ENCODE measurements at places on chromosomes 16 and 17. TPM values are rescaled to one million over a fixed set of nuclear protein-coding genes. Genes with fewer than 3 reads are reported as not detected.

WWOX gene
- 18.6 TPM for total RNA-seq

DNA sequence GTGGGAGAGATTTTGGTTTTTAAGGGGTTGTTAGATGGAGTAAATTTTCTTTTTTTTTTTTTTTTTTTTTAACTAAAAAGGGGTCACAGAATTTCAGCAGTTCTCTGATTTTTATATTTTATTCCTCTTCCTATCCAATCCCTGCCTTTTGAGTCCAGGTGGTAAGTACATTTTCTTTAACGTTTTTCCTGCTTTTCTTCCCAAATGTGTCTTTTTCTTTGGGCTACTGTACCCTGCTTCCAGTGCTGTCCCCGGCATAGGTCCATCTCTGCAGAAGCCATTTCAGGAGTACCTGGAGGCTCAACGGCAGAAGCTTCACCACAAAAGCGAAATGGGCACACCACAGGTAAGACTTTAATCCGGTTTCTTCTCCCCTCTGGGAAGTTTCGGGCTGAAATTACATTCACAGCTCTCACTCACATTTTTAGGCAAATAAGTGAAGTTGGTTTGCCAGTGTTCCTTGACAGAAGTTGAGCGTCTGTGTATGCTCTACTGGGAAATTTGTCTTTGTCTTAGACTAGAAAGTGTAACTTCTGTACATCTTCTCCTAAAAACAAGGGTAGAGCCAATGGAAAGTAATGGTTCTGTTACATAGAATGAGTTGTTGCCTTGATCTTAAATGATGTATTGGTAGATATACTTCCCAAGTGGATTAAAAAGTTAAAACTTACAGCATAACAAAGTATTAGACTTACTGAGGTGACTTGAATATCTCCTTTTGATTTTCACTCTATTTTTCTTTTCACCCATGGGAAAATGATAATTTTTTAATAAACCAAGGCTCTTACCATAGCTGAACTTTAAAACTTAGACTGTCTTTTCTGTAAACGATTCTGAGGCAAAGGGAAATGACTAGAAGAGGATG is 54.5 kb downstream of the TUBD1 start:
- DNase-seq = peak; percentile 78

GRCh38 chr17:40646791-40647623 is 611 bp downstream of the SMARCE1 start:
- DNase-seq = peak; percentile 32

ABI3 gene
- total RNA-seq = 6.5 TPM

GRCh38 chr16:88746506-88746905 is 38.5 kb downstream of the PIEZO1 start:
- DNase-seq = no peak

DNA sequence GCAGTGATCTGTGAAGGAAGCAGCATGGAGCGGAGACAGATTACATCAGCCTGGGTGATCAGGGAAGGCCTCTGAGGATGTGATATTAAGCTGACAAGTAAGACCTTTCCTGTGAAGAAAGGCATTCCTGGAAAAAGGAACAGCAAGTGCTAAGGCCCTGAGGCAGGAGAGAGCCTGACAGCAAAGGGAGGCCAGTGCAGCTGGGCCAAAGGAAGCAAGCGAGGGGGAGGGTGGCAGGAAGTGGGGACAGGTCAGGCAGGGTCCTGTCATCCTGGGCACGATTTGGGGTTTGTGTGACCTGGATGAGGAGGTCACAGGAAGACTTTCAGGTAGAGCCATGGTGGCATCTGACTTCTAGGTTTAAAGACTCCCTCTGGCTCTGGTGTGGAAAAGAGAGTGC is 12.3 kb downstream of the CPNE2 start:
- DNase-seq = no peak

GRCh38 chr17:44007346-44008204 is 3.2 kb downstream of the NAGS start:
- DNase-seq = no peak

DNA sequence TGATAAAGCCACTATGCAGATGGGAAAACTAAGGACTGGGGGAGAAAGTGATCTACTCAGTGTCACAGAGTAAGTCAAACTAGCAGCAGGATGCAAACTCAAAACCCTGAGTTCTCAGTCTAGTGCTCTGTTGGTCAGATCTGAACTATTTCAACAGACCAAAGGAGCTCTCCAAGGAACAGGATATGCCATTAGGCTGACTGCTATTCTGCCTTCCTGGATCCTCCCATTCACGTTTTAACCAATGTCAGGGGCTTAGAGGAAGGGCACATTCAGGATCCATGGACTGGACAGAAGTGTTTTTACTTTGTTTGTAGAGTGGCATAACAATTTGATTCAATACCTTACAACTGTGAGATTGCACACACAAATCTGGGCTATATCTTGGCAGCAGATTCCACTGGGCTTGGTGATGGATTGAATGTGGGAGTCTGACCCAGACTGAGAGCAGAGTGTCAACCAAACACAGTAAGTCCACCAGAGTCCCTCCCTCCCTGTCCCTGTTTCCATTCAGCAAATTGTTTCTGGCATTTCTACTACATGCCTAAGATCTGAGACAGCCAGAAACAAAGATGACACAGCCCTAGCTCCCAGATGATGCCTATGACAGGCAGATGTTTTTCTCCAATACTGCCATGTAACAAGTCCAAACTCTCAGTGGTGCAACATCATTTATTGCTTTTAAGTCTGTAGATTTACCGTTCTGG is 337.8 kb upstream of the CDH5 start:
- DNase-seq = no peak

DNA sequence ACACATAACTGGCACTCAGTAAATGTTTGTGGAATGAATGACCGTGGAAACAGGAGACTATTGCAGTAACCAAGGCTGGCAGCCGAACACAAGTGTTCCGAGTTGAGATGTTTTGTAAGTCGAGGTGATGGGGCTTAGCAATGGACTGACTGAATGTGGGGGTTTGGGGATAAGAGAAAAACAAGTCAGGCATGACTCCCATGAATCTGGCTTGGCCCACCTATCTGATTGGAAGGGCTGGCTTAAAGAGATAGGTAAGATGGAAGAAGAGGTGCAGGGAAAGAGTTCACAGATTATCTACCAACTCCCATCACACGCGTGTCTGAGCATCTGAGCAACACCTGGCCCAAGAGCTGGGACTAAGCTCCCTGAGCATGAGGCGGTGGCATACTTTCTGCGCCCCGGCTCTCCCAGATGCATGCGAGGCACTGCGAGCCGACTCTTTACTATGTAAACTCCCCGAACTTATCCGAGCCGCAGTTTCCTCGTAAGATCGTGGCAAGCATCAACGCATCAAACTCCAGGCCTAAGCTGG is 539 bp downstream of the IFT20 start:
- DNase-seq = no peak

GRCh38 chr16:9094011-9094846 is 2.8 kb downstream of the HAPSTR1 start:
- DNase-seq = no peak

- no peak for DNase-seq
These were observed 74.5 kb upstream of the C17orf78 start for GRCh38 chr17:37301288-37301687.

NPIPA1 gene
- total RNA-seq = 109 TPM

COX4I1 gene
- total RNA-seq = 476 TPM

DNA sequence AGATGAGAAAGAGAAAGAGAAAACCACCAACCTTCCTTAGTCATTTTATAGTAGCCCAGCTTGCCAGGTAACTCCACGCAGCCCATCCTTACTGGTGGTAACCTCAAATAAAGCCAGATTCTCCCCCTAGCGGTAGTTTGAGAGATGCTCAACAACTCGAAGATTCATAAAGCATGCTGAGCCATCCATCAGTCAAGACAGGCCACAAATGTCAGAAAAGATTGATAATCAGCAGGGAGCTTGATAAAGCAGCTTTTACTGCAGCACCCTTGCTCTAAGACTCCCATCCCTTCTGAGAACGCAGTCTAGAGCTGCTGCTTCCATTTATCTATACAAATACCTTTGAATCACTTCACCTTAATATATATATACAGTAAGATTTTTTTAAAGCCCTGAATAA is 451.5 kb upstream of the HSBP1 start:
- no peak for DNase-seq

GRCh38 chr17:2952174-2952845 is 111.1 kb downstream of the OR1D5 start:
- no peak for DNase-seq

CTRB1 gene
- not detected for total RNA-seq

- no peak for DNase-seq
These were observed 11.6 kb downstream of the GLIS2 start for GRCh38 chr16:4327386-4328045.

DNA sequence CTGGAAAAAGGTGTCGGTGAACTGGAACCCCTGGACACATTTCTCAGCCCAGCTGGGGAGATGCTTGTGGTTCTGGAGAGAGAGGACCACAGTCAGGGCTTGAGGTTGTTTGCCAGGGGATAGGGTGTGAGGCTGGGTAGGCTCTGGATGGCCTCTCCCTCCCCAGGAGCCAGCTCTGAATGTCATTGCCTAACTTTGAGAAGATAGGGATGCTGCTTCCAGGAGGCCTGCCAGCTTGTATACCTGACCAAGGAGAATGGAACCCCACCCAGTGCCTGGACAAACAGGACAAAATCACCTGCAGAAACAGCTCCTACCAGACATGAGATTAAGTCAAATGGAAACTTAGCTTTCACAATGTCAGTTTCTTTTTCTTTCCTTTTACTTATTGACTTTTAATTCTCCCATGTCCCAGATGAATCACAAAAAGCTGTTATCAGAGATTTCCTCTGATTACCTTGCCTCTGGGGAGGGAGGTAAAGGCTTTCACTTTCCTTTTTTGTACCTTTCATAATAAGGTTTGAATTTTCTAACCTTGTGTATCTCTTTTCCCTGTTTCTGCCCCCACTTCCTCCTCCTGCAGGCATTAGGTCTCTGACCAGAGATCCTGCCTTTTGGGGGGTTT is 29.8 kb upstream of the PLLP start:
- no peak for DNase-seq

DNA sequence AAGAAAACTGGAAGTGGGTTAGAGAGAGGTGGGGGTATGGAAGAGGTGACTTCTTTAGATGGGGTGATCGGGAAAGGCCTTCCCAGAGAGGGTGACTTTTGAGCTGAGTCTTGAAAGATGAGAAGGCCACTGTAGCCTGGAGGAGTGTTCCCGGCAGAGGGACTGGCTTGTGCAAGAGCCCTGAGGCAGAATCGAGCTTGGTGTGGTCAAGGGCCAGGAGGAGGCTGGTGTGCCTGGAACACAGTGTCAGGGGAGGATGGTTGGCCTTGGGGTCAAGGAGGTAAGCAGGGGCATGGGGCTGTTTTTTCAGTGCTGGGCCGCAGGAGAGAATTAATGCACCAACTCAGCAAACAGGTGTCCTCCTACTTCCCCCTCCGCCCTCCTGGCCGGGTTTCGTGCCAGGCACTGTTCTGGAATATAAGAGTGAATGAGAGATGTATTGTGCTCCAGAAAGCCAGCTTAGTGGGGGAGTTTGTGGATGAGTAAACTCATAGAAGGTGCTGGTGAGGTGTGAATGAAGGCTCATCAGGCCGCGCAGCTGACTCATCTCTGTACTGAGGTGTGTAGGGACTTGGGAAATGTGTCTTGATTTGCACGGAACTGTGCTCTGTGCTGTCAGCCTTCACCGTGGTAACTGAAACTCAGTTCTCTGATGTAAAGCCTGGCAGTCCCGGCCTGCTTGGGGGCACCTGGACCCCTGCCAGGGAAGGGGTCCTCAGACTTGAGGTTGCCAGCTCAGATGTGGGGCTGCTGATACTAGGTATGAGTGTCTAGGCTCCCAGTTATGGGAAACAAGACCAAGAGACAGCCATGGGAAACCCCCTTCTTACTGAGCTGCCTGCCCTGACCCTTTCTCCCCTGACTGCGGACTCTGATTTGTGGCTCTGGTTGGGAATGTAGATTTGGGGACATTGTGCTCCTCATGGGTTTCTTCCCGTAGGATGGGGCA is 15.3 kb downstream of the KSR1 start:
- peak; percentile 53 for DNase-seq

CCL11 gene
- total RNA-seq = not detected

DNA sequence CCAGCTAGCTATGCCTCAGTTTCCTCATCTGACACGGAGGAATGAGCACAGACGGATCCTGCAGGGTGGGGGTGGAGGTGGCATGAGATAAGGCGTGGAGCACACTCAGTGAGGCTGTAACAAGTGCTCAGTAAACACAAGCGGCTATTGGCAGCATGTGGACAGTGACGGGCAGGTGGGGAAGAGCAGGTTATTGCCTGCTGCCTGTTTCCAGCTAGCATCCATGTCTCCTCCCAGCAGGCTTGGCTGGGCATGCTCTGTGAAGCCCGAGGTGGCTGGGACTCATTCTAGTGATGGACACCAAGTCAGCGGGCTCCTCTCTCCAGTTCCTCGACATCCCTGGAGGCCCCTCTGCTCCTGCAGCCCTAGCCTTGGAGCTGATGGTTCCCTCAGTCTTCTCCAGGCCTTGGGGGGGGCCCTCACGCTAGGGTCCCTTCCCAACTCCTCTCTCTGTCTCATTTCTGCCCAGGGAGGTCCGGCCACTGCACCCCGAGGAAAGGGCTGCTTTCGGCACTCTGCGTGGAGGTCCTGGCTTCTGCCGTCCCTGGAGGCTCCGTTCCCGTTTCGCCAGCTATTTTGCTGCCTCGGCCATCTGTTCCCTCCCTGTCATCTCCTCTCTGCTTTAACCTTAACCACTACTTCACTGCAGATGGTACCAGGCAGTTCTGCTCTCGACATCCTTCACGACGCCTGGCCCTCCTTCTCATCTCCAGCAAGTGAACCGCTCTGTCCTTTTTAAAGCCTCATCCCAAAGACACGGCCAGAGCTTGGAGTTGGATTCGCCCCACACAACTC is 6.2 kb downstream of the RTN4RL1 start:
- no peak for DNase-seq

- DNase-seq = peak; percentile 79
These were observed 46.3 kb downstream of the ZNF652 start for GRCh38 chr17:49315551-49316257.

- no peak for DNase-seq
These were observed 33.3 kb downstream of the OR1D5 start for GRCh38 chr17:3030096-3030495.

GRCh38 chr16:68823401-68824135 is 19.8 kb upstream of the TANGO6 start:
- no peak for DNase-seq

GRCh38 chr17:45276031-45276430 is 14.1 kb upstream of the SPATA32 start:
- DNase-seq = no peak

GRCh38 chr17:1878419-1879121 is 48.8 kb downstream of the RPA1 start:
- DNase-seq = peak; percentile 46

DNA sequence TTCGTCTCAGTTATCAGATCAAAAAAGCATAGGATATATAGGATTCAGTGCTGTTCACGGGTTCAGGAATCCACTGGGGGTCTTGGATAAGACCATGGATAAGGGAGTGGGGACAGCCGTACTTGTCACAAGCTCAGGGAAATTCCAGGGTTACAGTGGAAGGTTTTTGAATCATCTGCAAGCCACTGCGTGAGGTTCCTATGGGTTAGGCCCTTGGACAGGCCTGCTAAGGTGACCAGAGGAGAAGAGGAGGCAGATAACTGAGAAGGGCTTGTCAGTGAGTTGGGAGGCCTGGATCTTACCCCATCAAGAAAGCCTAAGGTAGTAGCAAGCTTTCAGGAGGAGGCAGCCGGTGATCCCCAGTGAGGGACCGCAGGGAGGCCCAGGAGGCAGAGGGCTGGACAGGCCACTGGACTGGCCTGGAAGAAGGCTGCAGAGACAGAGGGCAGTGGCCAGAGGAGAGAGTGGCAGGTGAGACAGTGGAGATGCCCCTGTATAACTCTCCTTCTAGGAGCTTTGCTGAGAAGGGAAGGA is 27.3 kb downstream of the NGFR start:
- no peak for DNase-seq

RAB40C gene
- total RNA-seq = 12.1 TPM

FOXN1 gene
- total RNA-seq = not detected

NPIPA2 gene
- 0.86 TPM for total RNA-seq

GRCh38 chr16:49493836-49494235 is 120.2 kb downstream of the C16orf78 start:
- DNase-seq = no peak

CDK5RAP3 gene
- total RNA-seq = 256 TPM
